ENCODE measurements at places on chromosomes 7 and 10. TPM values are rescaled to one million over a fixed set of nuclear protein-coding genes. Genes with fewer than 3 reads are reported as not detected.
A peak's percentile ranks its signal among the peaks of the same experiment; 100 is the strongest.

Gene LLCFC1
- not detected for total RNA-seq

Gene TRIM74
- total RNA-seq, result 2.5 TPM

Gene CCDC172
- total RNA-seq, result not detected

Gene PTF1A
- not detected for total RNA-seq

Gene RASA4
- total RNA-seq, result 43.2 TPM

Gene MYL10
- not detected for total RNA-seq

Gene AMZ1
- total RNA-seq, result 0.17 TPM

- peak overlapping the region; percentile 74 for H3K27ac ChIP-seq
- peaks cover 20% of the 10 kb centered on the region for H3K27me3 ChIP-seq
- DNase-seq, result peak; percentile 55
- peaks cover 26% of the 10 kb centered on the region for H3K4me1 ChIP-seq
These were observed 3.0 kb downstream of the IRF5 start for GRCh38 chr7:128940494-128941322.

DNA sequence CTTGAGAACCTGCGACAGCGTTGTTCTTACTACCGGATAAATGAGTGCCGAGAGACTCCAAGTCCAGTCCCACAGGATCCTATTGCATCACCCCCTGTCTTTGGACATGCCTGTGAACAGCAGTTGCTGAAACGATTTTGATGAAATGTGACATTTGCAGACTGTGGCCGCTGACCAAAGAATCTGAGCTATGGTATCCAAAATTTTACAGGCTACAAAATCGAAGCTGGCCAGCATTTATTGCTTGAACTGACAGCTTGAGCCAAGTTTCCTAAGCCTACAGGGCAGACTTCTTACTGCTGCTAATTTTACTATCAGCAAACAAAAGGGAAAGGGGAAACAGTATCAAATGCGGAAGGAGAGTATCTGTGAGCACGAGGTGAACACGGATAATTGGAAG, 12.1 kb upstream of the NPVF start:
- no peak overlapping the region for H3K4me3 ChIP-seq
- H3K4me1 ChIP-seq, result no peaks in the 10 kb centered on the region
- no peak for DNase-seq
- H3K27me3 ChIP-seq, result peaks cover 4% of the 10 kb centered on the region
- no peak overlapping the region for H3K27ac ChIP-seq
- no peaks in the 10 kb centered on the region for H3K36me3 ChIP-seq

DNA sequence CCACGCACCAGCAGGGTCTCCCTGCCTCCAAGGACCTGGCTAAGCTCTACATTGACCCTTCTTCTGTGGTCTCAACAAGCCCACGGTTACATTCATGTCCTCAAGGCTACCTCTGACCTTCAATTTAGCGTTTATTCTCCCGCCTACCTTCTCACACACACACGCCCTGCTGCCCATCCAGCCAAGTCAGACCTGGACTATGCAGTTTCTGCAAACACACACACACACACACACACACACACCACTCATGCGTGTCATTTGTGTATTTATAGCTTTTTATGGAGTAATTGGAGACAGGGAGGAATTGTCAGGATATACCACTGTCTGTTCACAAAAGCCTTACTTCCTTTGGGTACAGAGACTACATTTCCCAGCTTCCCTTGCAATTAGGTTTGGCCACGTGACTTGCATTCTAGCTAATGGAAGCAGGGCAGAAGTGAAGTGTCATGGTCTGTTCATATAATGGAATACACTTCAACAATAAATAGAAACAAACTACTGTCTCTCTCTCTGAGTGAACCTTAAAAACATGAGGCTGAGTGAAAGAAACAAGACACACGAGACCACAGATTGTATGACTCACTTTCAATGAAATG, 53.8 kb upstream of the CPXM2 start:
- H3K27me3 ChIP-seq, result no peaks in the 10 kb centered on the region
- H3K4me3 ChIP-seq, result no peak overlapping the region
- H3K4me1 ChIP-seq, result no peaks in the 10 kb centered on the region
- H3K27ac ChIP-seq, result no peak overlapping the region

GRCh38 chr10:103803941-103804340, 51.4 kb downstream of the SH3PXD2A start:
- H3K4me1 ChIP-seq, result peaks cover 25% of the 10 kb centered on the region
- no peak for DNase-seq
- H3K27ac ChIP-seq, result peak overlapping the region; percentile 54
- H3K27me3 ChIP-seq, result peaks cover 2% of the 10 kb centered on the region

DNA sequence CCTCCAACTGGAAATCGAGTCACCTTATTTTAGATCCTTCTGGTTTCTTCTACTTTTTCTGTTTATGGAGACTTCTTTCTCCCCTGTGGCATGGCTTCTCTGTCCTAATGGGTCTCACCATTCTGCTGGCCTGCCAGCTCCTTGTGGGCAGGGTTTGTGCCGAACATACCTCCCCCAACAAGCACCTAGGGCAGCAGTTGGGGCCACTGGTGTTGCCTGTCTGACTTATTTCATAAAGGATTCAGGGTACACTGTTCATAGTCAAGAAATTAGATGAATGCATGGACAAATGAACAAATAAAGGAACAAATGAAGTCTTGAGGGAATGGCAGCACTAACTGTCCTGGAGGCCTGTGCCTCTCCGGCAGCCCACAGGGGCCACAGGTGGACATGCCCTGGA, 55.6 kb upstream of the DOCK1 start:
- no peak for DNase-seq
- H3K4me1 ChIP-seq, result no peaks in the 10 kb centered on the region
- no peaks in the 10 kb centered on the region for H3K27me3 ChIP-seq
- no peaks in the 10 kb centered on the region for H3K36me3 ChIP-seq
- H3K4me3 ChIP-seq, result no peak overlapping the region

- no peak overlapping the region for H3K27ac ChIP-seq
- peaks cover 17% of the 10 kb centered on the region for H3K27me3 ChIP-seq
These were observed 117.8 kb upstream of the AKR1E2 start for GRCh38 chr10:4708123-4708759.

- no peaks in the 10 kb centered on the region for H3K27me3 ChIP-seq
- DNase-seq, result no peak
- no peak overlapping the region for H3K4me3 ChIP-seq
- H3K27ac ChIP-seq, result no peak overlapping the region
- H3K36me3 ChIP-seq, result peaks cover 2% of the 10 kb centered on the region
These were observed 49.3 kb upstream of the ZNF716 start for GRCh38 chr7:57400531-57401155.

DNA sequence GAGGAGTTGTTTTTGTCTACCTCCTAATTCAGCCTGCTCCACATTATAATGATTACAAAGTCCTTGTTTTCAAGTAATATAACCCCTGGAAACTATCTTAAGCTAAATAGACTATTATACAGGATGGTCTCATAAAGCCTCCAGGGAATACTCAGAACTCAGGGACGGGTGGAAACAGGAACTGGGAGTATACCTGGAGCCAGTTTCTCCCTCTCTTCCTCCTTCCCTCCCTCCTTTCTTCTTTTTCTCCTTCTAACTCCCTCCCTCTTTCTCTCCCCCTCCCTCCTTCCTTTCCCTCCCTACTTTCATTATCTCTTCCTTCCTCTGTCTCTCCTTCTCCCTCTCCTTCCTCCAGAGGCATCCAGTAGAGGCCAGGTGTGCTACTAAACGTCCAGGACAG, 76.2 kb upstream of the PRR15 start:
- H3K27ac ChIP-seq, result no peak overlapping the region
- no peak for DNase-seq
- H3K4me3 ChIP-seq, result no peak overlapping the region
- peaks cover 2% of the 10 kb centered on the region for H3K4me1 ChIP-seq
- H3K27me3 ChIP-seq, result peaks cover 5% of the 10 kb centered on the region
- no peaks in the 10 kb centered on the region for H3K36me3 ChIP-seq

DNA sequence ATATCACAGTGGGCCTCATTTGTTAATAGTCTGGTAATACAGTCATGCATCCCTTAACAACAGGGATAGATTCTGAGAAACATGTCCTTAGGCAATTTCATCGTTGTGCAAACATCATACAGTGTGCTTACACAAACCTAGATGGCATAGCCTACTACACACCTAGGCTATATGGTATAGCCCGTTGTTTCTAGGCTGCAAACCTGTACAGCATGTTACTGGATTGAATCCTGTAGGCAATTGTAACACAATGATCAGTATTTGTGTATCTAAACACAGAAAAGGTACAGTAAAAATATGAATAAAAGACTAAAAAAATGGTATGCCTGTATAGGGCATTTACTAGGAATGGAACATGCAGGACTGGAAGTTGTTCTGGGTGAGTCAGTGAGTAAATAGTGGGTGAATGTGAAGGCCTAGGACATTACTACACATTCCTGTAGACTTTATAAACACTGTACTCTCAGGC, 12.0 kb upstream of the RHOBTB1 start:
- peaks cover 9% of the 10 kb centered on the region for H3K27me3 ChIP-seq
- no peaks in the 10 kb centered on the region for H3K4me1 ChIP-seq
- H3K36me3 ChIP-seq, result no peaks in the 10 kb centered on the region
- no peak overlapping the region for H3K4me3 ChIP-seq

DNA sequence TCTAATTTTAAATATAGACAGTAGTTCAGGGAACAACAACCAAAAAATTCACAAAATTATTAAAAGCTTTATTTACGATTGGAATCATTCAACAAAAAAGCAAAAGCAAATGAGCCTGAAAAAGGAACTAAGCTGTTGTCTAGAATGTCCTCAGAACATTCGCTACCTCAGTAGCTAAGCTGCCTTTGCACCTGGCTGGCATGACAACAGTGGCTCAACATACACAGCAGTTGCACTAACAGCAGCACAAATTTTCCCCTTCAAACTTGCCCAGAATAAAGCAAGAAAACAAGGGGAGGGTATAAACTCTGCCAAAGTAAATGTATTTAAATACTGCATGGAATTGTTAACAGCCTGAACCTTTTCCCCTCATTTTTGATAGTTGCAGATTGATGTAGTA, 70.4 kb upstream of the GRID1 start:
- H3K27ac ChIP-seq, result no peak overlapping the region
- no peak for DNase-seq
- peaks cover 35% of the 10 kb centered on the region for H3K36me3 ChIP-seq
- peaks cover 18% of the 10 kb centered on the region for H3K4me1 ChIP-seq
- no peaks in the 10 kb centered on the region for H3K27me3 ChIP-seq
- H3K4me3 ChIP-seq, result no peak overlapping the region

DNA sequence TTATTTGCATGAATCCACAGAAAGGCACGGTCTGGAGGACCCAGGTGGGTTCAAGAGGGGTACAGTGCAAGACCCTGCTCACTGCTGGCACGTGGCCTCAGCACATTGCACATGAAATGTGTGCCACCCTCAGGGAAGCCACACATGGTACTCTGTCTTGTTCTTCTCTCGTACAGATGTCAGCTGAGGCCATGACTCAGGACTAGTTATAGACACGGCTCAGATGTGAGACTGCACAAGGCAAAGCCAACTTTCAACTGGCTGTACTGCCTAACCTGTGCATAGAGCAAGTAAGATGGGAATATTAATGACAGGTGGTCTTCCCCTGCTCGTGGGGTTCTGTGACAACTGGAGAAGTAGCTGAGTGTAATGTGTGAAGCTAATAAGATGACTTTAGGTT, 249.4 kb upstream of the CTBP2 start:
- no peak for DNase-seq

GRCh38 chr10:36048236-36048635, 406.1 kb upstream of the FZD8 start:
- no peak overlapping the region for H3K27ac ChIP-seq
- no peaks in the 10 kb centered on the region for H3K27me3 ChIP-seq
- no peaks in the 10 kb centered on the region for H3K36me3 ChIP-seq
- no peak overlapping the region for H3K4me3 ChIP-seq

DNA sequence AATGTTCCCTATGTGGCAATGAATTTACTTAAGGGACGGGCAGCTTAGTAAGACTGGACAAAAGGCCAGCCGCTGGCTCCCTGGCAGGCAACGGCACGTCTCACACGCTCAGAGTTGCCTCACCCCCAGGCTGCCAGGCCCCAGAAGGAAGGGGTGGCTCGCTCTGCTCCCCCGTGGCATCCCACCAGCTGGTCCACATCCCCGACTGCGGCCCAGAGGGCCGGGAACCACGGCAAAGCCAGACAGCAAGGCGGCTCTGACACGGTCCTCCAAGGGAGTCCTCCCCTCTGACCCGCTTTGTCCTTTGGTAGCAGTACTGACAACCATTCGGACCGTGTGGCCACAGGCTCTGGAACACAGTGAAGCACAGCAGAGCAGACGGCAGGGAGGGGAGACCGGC, 34.1 kb downstream of the NUDT1 start:
- no peak overlapping the region for H3K4me3 ChIP-seq
- H3K36me3 ChIP-seq, result peaks cover 3% of the 10 kb centered on the region
- no peak overlapping the region for H3K27ac ChIP-seq
- peaks cover 7% of the 10 kb centered on the region for H3K4me1 ChIP-seq
- no peaks in the 10 kb centered on the region for H3K27me3 ChIP-seq

- no peaks in the 10 kb centered on the region for H3K36me3 ChIP-seq
- DNase-seq, result no peak
- H3K27ac ChIP-seq, result no peak overlapping the region
- H3K4me3 ChIP-seq, result no peak overlapping the region
- H3K4me1 ChIP-seq, result no peaks in the 10 kb centered on the region
These were observed 95.0 kb downstream of the BMS1 start for GRCh38 chr10:42877496-42878030.

GRCh38 chr10:119301397-119301796, 94.0 kb downstream of the GRK5 start:
- H3K4me3 ChIP-seq, result peak overlapping the region; percentile 75
- H3K27me3 ChIP-seq, result no peaks in the 10 kb centered on the region
- peaks cover 65% of the 10 kb centered on the region for H3K4me1 ChIP-seq
- H3K36me3 ChIP-seq, result peaks cover 13% of the 10 kb centered on the region

GRCh38 chr10:48552946-48553564, 51.8 kb downstream of the ARHGAP22 start:
- no peaks in the 10 kb centered on the region for H3K4me1 ChIP-seq
- DNase-seq, result no peak
- no peak overlapping the region for H3K4me3 ChIP-seq
- no peak overlapping the region for H3K27ac ChIP-seq
- H3K27me3 ChIP-seq, result peaks cover 2% of the 10 kb centered on the region
- H3K36me3 ChIP-seq, result no peaks in the 10 kb centered on the region
